ENCODE measurements at places on chromosomes 3 and 15. TPM values are rescaled to one million over a fixed set of nuclear protein-coding genes. Genes with fewer than 3 reads are reported as not detected.

DNA sequence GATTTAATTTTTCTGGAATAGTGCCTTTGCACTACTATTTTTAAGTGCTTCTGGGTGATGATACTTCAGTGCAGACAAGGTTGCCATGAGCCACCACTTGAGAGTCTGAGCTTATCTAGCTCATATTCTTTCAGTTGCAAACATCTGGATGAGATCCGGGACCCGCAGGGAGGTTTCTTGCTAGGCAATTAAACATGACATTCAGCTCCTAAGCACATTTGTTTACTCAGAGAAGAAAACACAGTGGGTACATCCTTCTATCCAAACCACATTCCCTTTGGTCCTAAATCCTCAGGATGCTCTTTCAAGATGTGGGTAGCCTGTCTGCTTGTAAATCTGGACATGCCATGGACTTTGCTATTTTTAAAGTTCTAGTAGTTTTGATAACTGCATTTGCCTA is 12.0 kb downstream of the PLSCR1 start:
- DNase-seq, result no peak

DNA sequence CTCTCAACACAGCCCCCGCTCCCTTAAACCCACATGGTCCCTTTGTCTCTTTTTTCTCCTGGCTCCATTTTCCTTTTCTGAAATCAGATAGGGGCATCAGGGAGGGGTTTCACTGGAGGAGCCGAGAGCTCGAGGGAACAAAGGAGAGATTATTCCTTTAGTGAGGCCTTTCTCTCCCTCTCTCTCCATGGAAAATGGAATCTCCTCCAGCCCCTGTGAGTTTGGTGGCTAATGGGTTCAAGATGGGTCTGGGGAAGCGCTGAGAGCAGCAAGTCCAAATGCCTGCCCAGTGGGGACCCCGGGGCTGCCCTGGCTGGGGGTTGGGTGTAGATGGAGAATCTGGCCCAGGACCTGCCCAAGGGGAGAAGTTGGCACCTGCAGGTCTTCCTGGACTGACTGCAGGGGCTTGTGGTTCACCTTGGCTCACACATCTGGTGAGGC is 56.8 kb downstream of the ITGA11 start:
- DNase-seq, result no peak

DNA sequence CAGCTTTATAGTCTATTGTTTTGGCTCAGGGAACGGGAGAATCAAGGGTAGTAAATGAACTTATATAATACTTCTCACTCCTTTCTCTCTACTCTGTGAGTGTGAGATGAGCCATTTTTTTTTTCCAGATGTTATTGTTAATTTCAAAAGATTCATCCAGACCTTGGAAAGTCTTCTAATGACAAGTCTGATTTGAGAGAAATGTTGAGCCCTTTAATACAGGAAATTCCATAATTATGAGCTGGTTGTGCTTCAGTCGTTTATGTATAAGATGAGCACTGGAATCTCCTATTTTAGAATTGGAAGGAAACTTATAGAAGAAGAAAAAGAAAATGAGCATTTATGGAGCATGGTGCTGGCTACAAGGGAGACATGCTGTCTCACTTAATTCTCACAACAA is 92.0 kb downstream of the FBN1 start:
- DNase-seq, result no peak

DNA sequence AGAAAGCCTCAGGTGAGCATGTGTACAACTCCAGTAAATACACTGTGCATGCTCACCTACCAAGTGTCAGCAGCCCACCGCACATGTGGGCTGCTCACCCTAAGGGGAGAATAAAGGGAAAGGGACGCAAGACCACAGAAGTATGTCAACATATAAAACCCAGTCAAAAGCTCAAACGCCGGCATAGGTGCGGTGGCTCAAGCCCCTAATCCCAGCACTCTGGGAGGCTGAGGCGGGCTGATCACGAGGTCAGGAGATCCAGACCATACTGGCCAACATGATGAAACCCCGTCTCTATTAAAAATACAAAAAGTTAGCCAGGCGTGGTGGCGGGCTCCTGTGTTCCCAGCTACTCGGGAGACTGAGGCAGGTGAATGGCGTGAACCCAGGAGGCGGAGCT is 732.1 kb downstream of the ZPLD1 start:
- DNase-seq, result no peak

GRCh38 chr3:154955907-154956533 is 124.1 kb upstream of the MME start:
- no peak for DNase-seq

DNA sequence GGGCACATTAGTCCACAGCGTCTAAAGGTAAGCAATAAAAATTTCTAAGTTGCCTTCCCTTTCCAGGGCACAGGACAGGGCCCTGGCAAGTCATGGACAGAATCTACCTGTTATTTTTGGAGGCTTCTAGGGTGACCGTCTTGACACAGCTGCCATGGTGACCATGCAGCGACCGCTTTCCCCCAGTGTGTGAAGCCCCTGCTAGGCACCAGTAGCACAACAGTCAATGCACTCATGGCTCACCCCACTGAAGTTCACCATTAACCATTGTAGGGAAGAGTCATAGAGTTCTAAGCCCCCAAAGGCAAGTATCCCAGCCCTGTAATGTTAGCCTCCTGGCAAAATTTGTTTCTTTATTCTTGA is 43.8 kb upstream of the SLCO2A1 start:
- no peak for DNase-seq

- no peak for DNase-seq
Measured at GRCh38 chr15:50302581-50302980, 37.1 kb upstream of the HDC start.

- no peak for DNase-seq
Measured at GRCh38 chr15:55289011-55289745, 435 bp downstream of the RAB27A start.

GRCh38 chr3:53192608-53193007 is 31.6 kb downstream of the PRKCD start:
- DNase-seq, result no peak

GRCh38 chr15:62469874-62470688 is 305.0 kb upstream of the C2CD4B start:
- no peak for DNase-seq

DNA sequence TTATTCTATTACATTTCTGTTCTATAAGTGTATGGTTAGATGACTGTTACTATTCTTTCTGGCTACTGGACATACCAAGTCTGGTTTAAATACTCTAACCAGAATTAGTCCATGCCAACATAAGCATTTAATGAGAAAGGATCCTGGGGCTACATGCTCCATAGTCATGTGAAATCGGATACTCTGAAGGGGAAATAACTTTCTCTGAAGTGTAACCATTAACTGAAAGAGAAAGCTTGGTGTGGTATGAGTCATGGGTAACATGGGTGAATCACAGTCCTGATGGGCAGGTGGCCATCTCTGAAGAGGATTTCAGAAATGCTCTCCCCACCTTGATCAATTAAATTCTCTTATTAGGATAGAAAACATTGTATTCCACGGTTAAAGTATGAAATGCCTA is 69.4 kb downstream of the FHIT start:
- no peak for DNase-seq

DNA sequence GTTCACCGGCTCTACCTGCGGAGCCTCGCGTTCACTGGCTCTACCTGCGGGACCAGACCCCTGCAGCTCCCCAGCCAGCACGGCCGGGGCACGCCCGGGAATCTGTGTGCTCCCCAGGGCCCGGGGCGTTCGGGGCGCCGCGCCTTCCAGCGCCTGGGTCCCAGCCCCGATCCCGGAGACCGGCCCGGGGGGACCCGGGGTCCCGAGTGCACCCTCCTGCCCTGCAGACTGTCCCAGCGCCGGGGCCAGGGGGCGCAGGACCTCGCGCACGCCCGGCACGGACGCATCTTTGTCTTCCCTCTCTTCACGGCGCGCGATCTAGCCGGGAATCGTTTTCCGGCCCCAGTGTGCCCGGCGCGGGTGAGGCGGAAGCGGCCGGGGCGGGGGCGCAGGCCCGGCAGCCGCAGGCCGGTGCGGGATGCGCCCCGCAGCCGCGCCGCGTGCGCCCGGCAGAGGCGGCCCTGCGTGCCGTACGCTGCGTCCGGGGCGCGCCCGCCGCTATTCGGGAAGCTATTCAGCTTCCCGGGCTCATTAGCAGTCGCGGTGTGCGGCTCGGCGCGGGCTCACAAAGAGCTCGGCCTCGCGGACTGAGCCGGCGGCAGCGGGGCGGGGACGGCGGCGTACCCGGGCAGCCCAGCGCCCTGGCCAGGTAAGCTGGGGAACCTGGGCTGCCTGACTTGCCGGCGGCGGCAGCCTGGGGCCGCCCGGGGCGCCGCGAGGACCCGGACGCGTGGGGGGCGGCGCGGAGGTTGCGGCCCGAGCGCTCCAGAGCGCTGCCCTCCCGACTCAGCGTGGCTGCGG is at the start of gene APBA2:
Gene APBA2, plus strand, starts transcription at position 345 of the 801 bp plus-strand sequence. CDS start 167,911 bp downstream, outside the sequence.
- no peak for DNase-seq

DNA sequence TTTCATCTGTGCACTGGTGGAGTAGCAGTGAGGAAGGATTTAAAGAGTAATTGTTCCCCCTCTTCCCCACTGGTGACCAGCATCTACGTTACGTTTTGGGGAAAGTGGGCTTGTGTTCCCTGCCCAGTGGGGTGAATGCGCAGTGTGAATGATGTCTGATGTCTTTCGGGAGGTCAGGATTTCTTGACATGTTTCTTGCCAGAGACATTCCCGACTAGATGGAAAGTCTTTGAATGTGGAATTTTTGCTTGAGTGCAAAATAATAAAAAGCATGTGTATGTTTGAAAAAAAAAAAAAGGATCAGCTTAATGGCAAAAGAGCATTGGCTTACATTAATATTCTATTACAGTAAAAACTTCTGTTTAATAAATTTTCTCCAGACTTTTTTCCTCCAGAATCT is 632.2 kb downstream of the FOXP1 start:
- DNase-seq, result no peak

DNA sequence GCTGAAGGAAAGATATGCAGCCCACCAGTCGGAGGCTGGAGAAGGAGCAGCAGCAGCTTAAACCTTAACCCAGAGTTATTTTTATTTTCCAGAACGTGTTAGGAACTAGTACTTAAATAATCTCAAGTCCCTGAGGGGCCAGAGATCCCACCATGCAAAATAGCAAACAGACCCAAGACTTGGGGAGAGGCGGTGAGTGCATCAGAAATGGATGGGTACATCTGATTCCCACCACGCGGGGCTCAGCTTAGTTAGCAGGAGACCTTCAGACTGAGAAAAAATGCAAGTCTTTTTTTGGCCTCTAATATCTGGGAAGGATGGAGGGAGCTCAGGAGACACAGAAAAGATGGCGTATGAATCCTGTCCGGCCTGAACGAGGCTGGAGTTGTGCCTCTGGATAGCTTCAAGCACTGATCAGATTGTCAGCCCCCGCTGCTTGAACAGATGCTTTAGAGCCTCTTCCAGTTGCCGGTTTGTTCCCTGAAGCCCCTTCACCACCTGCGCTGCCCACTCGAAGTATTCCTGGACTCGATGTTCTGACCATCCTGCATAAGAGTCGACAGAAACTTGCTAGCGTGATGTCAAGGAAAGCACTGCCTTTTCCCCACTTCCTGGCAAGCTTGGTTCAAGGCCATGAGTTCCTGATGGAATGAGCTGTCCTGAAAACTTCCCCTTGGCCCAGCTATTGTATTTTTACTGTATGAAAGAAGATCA is 1.3 kb downstream of the HDDC3 start:
- DNase-seq, result no peak

GRCh38 chr15:65376767-65377104 is 1.1 kb downstream of the IGDCC3 start:
- no peak for DNase-seq

GRCh38 chr15:57298843-57299550 is 77.3 kb upstream of the CGNL1 start:
- no peak for DNase-seq

GRCh38 chr3:25952133-25952532 is 162.2 kb downstream of the OXSM start:
- DNase-seq, result no peak

DNA sequence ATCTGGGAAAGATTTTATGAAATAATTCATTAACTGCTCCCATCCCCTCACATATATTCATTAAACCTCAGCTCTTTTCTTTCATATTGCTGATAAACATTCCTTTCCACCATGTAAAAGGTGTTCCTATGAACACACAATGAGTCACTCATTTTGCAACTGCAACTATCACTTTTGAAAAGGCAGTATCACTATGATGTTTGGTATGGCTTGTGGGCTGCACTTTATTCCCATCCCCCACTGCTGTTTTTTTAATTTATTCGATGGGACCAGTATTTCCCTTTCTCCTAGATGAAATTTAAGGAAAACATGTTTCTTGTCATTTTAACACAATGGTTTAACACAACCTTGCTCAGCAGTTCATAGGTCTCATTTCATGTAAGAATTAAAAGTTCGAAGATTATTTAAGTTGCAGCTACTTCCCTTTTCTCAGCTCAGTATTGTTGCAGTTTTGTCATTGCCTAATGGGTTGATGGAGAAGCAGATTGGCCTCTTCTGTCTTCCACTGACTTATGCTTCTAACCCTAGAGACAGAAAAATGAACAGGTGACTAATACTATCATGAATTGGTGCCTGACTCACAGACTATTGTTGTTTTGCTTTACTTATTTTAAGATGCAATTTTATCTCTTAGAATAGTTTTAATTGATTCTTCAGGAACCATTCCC is 280.3 kb downstream of the ZPLD1 start:
- DNase-seq, result no peak

- no peak for DNase-seq
Measured at GRCh38 chr3:2650746-2651145, 459.4 kb downstream of the IL5RA start.

DNA sequence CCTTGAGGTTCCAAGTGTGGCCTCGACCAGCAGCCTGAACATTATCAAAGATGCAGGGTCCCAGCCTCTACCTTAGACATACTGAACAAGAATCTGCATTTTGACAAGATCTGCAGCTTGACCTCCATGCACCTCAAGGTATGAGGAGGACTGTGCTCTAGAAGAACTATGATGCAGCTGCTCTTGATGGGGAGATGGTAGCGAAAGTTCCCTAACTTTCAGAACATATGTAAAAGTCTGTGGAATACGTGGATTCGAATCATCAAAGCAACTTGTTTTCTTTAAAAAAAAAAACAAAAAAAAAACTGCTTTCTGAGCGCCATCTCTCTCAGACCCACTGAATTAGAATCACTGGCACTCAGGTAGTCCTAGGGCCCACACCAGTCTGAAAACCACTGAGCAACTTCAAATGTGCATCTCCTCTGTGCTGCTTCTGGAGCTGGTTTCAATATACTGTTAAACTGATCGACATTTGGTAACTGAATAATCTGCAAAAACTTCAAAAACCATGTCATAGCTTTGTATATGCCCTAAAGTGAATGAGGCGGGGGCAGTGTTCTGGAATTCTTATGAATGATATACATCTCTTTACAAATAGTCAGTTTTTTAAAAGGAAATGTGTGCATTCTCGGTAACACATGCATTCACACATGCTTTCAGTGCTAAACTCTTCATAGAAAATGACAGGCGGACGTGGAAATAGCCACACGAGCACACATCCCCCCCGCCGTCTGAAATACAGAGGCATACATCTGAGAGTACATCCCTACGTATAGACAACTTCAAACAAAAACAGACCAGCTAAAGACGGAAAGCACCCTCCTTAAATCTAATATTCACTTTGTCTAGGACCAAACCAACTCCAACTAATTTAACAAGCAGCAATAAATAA is 128.8 kb downstream of the FOXP1 start:
- no peak for DNase-seq

The GPR176 gene
- total RNA-seq, result 5.6 TPM

The CKMT1B gene
- 3.0 TPM for total RNA-seq

The FOXB1 gene
- total RNA-seq, result not detected

The CX3CR1 gene
- total RNA-seq, result 0.63 TPM

The PRKCD gene
- 22.6 TPM for total RNA-seq

The THRB gene
- total RNA-seq, result 23.3 TPM

The ANKRD63 gene
- not detected for total RNA-seq

The GOLGA8T gene
- not detected for total RNA-seq

The ASB14 gene
- total RNA-seq, result not detected

The TF gene
- 17.0 TPM for total RNA-seq

The RARRES1 gene
- total RNA-seq, result 691 TPM

All from omental fat pad (tissue), 4 donors.